ENCODE measurements at places on chromosomes 6 and 20.

- DNase-seq = no peak
Observed at GRCh38 chr20:32195581-32195980, 12.0 kb downstream of the PLAGL2 start.

DNA sequence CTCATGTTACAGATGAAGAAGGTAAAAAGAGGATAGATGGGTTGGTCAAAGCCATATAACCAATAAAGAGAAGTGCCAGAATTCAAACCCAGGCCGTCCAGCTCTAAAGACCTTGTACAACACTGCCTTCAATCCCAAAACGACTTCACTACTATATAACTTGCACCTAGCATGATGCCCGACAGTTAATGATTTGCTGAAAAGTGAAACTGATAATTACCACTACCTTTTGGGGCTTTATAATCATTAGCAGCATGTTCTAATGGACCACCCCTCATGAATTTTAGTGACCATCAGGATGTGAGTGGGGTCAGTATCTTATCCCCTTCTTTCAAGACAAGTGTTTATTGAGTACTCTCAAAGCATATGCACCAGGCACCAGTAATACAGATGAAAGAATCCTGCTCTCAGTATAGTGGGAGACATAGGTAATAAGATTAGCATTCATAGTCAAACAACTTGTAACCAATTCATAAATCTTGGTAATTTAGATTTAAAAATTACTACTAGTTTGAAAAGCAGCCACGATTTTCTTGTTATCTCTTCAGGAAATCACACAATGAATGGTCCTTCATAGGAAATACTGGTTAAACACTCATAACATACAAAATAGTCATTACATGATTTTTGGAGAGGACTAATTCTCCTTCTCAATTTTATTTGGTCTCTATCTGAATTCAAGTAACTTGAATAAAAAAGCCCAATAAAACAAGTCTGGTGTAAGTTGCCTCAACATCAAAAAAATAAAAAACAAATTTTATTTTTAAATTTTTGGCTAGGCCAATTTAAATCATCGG is 98.0 kb downstream of the EPB41L2 start:
- DNase-seq = no peak

DNA sequence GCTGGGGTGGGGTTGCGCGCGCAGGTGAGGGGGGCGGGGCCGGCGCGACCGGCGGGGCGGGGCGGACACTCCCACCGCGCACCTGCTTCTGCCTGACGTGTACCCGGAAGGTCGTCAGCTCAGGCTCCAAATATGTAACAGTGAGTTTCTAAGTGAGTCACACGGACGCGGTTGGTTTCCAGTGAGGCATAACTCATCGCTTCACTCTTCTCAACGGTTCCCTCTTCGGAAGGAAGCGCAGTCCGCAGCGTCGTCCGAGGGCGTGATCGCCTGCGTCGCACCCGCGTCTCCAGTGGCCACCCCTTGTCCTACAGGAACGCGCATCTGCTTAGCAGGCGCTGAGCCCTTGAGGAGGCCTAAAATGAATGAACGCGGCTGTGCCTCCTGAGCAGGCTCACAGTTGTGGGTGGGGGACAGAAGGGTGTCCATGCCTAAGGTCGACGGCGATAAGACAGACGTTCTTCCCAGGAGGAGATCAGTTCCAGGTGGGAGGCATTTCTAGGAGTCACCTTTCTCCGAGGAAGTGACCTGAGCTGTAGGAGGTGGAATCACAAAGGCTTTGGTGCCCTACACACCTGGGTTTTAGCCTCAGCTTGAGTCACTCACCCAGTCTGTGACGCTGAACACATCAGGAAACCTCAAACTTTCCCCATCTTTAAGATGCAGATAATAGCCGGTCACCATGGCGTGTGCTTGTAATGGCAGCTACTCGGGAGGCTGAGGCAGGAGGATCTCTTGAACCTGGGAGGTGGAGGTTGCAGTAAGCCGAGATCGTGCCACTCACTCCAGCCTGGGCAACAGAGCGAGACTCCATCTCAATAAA is 50.9 kb upstream of the EZR start:
- peak; percentile 61 for DNase-seq

- DNase-seq = no peak
Observed at GRCh38 chr6:14149739-14150130, 32.2 kb downstream of the CD83 start.

DNA sequence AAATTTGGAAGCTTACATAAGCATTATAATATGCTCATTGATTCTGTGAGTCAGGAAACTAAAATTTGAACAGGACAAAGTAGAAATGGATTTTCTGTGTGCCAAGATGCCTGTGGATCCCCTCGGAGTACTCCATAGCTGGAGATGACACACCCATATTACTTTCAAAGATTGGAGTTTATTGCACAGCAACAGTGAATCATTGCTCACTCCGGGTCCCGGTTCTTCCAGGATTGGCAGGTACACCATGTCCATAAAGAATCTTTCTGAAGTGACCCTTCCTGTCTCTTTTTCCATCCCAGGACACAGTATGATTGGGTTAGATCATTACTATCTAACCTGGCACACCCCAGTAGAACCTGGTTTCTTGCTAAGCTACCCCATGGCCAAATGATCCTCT is 2.7 kb upstream of the BTN2A2 start:
- no peak for DNase-seq

DNA sequence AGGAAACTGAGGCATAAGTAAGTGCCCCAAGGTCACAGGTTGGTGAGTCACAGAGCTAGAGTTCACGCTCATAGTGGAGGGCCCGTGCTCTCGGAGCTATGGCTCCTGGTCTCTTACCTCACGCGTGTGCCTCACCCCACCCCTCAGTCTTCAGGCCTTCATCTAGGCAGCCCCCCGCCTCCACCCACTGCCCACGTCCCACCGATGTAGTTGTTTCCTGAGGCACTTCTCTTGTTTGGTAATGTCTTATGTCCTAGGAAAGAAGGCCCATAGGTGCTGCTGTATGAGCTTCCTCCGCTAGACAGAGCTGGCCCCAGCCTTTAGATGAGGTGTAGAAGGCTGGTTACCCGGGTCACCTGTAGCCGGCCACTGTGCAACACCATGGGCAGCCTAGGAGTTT is 5.1 kb downstream of the RIPK1 start:
- DNase-seq = no peak

GRCh38 chr6:107488875-107489635 is 862 bp upstream of the SOBP start:
- DNase-seq = no peak

DNA sequence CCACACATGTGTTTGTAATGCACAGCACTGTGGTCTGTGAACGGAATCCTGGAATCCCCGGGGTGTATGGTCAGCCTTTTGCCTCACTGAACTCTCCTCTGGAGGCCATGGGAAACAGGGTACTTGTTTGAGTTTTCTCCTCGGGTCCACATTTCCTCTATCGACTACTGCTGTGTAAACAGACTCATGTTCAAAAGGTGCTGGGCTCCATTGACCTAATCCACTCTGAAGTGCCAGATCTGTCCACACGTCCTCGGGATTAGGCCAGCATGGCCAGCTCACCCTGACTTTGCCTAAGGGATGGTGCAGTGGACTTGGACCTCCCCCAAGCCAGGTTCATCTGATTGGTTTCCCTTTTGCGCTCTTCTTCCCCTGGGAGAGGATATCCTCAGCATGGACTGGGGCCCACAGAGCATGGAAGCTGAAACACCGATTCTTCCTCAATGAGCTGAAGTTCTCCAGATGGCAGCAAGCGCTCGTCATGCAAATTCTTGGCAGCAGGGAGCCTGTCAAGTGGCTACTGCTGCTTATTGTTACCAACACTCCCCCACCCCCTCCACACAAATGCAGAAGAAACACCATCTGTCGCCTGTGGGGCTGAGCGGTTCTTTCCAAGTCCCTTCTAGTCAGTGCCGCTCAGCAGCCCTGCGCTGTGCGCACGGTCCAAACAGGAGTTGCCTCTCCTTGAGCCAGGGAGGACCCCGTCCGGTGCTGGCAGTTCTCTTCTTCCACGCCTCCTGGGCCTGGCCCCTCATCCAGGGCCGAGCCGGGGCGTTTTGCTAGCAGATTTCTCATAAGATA is 292.6 kb upstream of the MARCKS start:
- DNase-seq = no peak

DNA sequence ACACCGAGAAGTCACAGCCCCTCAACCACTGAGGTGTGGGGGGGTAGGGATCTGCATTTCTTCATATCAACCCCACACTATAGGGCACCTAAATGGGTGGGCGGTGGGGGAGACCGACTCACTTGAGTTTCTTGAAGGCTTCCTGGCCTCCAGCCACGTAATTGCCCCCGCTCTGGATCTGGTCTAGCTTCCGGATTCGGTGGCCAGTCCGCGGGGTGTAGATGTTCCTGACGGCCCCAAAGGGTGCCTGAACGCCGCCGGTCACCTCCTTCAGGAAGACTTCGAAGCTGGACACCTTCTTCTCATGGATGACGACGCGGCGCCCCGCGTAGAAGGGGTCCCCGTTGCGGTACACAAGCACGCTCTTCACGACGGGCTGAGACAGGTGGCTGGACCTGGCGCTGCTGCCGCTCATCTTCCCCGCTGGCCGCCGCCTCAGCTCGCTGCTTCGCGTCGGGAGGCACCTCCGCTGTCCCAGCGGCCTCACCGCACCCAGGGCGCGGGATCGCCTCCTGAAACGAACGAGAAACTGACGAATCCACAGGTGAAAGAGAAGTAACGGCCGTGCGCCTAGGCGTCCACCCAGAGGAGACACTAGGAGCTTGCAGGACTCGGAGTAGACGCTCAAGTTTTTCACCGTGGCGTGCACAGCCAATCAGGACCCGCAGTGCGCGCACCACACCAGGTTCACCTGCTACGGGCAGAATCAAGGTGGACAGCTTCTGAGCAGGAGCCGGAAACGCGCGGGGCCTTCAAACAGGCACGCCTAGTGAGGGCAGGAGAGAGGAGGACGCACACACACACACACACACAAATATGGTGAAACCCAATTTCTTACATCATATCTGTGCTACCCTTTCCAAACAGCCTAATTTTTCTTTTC is at the start of gene DCDC2:
DCDC2 (minus strand) TSS at position 724 of the 883 bp plus-strand sequence; CDS start at position 415, 309 bp downstream.
- peak; percentile 25 for DNase-seq

DNA sequence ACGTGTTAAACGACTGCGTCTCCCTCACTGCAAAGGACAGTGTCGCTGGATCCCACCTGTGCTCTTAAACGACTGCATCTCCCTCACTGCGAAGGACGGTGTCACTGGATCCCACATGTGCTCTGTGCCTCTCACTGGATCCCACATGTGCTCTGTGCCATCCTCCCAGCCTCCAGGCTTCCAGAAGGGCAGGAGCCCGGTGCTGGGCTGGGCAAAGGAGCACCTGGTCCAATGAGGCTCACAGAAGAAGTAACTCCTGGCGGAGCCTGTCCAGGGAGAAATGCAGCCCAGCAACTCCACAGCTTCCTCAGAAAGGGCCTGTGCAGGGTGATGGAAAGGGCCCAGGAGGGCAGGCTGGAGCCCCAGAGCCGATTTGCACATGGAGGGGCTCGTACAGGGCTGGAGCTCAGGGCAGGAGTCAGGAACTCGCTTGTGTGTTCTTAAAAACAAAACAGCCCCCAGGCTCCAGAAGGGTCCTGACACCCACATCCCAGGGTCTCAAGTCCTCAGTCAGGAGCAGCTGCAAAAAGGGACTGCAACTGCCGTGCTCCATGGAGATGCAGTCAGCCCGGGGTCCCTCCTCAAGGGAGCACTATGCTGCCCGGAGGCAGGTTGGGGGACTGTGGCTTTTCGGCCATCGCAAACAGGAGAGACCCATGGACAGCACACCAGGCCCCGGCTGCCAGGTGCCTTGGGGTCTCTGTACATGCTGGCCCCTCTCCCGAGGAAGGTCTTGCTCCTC is 52.7 kb downstream of the DLL1 start:
- no peak for DNase-seq

DNA sequence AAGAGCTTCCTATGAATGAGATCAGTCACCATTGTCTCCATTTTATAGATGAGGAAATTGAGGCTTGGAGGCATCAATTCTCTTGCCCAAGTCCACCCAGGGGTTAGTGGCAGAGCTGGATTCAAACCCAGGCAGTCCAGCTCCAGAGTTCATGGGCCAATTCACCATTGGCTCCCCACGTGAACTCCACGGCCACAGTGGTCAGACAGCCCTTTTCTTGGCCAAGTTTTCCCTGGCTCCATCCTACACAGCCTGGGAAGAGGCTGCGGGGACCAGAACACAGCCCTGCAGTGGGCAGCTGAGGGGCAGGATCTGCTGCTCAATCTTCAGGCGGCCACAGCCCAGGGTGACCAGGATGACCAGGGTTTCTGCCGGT is 20.5 kb downstream of the TGM2 start:
- no peak for DNase-seq

DNA sequence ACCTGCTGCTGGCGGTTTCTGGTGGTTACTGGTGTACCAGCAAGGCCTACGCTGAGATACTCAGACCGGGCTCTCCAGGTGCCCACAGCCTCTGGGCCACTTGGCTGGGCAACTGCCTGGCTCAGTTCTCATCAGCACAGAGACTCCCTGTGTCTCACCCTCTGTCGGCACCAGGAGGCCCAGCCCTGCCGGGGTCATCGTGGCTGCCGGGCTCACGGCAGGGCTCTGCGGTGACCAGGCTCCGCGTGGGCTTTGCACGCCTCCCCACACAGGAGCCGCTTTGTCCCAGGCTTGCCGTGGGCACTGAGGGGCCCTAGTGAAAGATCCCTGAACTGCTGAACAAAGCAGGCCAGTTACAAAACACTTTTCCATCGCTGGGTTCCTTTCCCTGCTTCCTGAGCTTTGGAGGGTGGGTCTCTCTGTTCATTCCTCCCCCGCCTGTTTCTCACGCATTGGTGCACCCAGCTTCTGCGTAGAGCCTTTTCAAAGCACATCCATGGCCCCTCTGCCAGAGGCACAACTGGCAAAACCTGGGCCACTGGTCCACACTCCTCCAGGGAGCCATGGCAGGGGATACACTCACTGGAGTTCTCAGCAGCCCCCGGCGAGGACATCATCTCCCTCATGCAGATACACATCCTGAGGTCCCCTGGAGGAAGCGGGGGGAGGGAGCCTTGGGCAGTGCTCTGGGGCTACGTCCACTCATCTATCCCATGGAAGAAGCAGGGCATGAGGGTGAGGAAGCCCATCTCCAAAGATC is 117.0 kb downstream of the NFATC2 start:
- DNase-seq = no peak

DNA sequence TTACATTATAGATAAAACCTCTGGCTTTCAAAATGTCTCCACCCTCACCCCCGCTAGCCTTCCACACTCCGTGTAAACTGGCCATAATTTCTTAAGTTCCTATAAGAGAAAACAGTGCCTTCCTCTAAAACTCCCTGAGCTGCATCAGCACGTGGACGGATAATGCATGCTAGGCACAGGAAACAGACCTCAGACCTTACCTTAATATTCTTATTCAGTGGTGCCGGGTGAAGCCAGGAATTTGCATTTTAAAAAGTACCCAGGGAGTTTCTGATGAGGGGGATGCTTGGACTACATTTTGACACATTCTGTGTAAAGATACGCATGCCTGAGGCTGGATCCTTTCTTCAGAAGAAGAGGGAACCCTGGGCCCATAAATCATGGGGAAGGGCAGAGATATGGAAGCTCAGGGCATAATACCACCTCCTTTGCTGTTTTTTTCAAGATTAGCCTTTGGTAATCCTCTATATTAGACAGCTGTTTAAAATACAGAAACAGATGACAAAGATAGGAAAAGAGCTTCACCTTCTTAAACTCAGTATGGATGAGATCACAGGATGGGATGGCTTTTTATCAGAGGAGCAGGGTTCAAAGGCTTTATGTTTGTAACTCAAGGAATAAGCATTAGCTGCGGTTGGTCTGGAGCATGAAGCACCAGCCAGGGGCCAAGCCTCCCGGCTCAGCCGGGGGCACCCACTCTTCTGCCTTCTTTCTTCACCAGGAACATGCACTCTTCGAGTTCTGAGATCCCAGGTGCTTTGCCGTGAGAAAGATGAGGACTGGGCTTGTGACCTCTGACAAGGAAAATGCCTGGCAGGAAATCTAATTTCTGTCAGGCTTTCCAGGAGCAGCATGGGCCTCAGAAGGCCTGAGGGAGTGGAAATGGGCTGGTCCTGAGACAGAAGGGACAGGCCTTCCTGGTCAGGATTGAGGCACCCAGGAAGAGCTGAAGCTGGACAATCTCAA is 218.1 kb upstream of the SOX4 start:
- DNase-seq = no peak
